ENCODE measurements at places on chromosomes 7 and 10. TPM values are rescaled to one million over a fixed set of nuclear protein-coding genes. Genes with fewer than 3 reads are reported as not detected.

The PNLIPRP2 gene
- polyA plus RNA-seq = 0.15 TPM

The PTN gene
- 4.2 TPM for polyA plus RNA-seq

The TAS2R4 gene
- polyA plus RNA-seq = 0.17 TPM

The MEIG1 gene
- 0.57 TPM for polyA plus RNA-seq

The KCND2 gene
- polyA plus RNA-seq = 0.11 TPM

The MOSPD3 gene
- 11.2 TPM for polyA plus RNA-seq

The TFR2 gene
- polyA plus RNA-seq = 1.7 TPM

The RTKN2 gene
- 0.26 TPM for polyA plus RNA-seq

The LRIT1 gene
- not detected for polyA plus RNA-seq

The HOXA4 gene
- 3.6 TPM for polyA plus RNA-seq

The PTPRE gene
- polyA plus RNA-seq = 6.2 TPM

The NAT16 gene
- not detected for polyA plus RNA-seq

All from spleen (tissue), 13 donors.